GM18507 (cell line): ENCODE measurements at places on chromosomes 3 and 15.

DNA sequence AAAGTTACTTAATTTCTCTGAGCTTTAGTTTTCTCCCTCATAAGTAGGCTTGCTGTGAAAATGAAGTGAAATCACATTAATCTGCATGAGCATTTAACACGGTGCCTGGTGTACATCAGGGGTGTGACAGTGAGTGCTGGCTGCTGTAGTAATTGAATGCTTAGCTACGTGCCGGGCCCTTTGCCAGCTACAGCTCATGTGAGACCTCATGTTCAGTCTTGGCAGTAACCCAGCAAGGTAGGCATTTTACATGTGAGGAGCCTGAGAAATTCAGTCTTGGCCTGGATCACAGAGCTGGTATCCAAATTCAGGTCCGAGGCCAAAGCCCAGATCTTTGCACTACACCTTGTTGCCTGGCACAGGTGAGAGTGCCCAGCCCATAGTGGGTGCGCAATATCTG is 9.1 kb downstream of the GHRL start:
- DNase-seq: no peak

DNA sequence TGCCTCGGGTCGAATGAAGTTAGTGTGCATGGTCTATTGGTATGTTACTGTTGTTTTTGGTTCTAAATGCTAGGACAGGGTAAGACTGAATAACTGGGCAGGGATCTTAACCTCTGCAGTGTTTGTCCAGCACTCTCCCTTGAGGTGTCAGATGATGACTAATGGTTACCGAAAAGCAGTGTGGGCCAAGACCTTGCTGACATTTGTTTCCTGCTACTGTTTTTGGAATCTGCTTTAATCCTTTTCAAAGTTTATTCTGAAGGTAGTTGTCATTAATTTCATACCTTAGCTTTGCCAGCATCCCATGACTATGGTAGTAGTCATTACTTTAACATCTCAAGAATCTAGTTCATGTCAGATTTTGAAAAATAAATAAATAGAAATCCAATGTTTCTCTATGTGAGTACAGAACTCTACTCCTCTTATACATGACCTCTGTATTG is 117.0 kb downstream of the P3H2 start:
- no peak for DNase-seq

DNA sequence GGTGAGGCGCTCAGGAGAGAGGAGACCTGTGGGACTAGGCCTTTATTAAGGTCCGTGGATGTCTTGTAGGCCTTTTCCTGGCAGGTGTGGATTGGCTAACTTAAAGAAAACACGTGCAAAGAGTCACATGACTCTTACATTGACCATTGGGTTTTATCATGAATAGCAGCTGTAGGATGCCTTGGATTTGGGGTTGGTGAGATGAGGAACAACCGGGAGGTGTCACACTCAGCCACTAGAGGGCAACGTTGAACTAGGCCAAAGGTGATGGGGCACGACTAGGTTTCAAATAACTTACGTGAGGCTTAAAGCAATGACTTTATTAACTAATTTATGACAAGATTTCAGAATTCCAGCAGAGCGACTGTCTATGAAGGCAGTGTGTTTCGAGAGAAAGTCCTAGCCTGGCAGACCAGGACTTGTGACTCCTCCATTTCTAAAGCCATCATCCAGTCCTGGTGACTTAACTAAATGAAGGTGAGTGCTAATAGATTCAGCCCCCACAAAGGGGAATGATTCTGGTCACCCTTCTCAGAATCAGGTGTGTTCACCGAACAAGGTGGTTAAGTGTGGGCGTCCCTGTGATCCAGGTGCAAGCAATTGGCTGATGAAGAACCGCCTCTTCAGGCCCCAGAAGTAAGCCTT is 345.6 kb downstream of the MCTP2 start:
- DNase-seq: no peak

DNA sequence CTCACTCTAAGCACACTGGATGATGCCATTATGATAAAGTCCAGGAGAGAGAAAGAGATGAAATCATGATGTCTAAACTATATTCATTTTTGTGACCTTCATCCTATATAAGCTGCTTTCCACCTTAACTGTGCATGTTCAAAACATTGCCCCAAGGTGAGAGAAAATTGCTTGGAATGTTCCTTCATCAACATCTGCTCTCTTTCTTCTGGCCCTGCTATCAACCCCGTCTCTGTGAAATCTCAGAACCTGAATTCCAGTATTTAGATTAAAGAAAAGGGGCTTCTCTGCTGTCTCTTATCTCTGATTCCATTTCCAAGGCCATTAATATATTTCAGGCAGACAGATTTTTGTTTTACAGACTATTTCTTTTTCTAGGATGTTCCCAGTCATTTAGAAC is 47.3 kb upstream of the PHLDB2 start:
- no peak for DNase-seq

DNA sequence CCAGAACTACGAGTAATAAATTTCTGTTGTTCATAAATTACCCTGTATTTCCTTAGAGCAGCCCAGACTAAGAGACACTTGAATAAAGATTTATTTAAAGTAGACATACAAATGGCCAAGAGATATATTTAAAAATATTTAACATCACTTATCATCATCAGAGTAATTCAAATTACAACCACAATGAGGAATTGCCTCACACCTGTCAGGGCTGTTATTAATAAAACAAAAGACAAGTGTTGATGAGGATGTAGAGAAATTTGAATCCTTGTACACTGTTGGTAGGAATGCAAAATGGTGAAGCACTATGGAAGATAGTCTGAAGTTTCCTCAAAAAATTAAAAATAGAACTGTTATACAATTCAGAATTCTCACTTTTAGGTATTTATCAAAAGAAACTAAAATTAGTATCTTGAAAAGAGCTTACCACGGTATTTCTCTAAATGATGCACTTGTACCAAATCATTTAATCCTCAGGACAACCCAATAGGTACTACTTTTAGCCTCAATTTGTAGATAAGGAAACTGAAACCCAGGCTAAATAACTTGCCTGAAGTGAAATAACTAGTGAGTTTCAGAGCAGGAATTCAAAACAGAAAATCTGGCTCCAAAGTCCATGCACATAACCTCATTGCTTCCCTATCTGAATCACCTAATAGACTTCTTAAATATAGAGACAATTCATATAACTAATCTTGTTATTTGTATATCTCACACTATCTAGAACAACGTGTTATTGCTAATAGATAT is 69.4 kb downstream of the ZBTB20 start:
- no peak for DNase-seq

DNA sequence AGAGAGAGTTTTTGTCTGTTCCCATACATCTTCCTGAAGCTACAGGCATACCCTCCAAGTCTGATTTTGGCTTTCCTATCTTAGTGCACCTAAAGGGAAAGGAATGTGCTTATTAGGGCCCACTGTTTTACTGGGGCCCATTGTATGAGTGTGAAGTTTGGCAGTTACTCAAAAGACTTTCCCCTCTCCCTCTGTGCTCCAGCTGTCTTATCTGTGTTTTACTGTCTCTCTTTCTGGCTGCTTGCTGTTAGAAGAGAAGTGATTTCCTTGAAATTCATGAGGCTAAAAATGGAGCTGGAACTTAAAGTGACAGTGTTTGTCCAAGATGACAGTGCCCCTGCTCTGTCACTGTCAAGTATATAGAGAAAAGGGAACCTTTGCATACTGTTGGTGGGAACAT is 436.2 kb downstream of the OCA2 start:
- DNase-seq: no peak

GRCh38 chr3:52208556-52208955 is 10.6 kb downstream of the ALAS1 start:
- no peak for DNase-seq

- no peak for DNase-seq
Measured at GRCh38 chr15:101810876-101811275, 1.1 kb upstream of the OR4F15 start.

- DNase-seq: no peak
Measured at GRCh38 chr3:43162230-43163084, 56.6 kb upstream of the POMGNT2 start.

DNA sequence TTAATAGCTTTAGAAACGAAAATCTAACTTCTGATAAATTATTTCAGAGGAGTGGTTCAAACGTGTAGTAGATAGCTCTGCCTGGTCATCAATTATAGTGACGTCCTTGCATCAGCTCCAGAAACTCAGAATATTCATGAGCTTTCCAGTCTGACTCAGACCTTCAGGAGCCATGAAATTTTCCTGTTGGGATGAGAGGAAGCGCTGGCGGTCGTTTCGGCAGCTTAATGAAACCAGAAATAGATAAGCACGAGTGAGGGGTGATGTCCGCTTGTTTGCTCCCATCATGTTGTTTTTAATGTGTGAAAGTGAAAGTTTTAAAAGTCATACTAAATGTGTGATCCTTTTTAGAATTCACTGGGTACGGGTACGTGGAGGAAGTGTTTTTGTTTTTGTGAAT is 141.1 kb downstream of the PGPEP1L start:
- DNase-seq: no peak

DNA sequence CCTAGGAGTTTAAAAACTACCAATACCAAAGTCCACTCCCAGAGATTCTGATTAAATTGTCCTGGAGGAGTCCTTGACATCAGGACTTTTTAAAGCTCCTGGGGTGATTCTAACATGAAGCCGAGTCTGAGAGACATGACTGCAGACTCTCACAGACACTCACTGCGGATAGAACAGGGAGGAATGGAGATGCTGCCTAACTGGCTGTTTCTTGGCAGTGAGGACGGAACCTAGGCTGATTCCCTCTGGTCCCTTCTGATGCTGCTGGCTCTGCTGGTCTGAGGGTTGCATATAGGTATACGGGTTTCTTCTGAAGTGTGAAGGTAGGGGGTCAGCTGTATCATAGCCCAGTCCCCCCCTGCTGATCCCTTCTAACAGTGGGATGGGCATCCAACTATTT is 1.3 kb upstream of the HRG start:
- no peak for DNase-seq

DNA sequence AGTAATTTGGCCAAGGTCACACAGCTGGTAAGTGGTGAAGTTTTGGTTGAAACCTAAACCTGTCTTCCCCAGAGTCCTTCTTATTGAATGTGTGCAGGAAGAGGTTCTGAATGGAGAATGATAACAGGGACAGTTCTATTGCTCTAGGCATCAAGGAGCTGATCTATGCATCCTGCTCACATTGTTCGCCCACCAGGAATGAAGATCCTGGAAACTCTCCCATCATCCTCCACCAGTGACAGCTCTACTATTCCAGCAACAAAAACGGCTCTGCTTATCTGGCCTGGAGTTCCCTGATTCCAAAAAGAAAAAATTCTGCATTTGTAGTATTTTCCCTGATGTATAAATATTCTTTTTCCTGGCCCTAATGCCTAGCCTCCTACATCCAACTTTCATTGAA is 16.4 kb upstream of the TNFAIP8L3 start:
- no peak for DNase-seq

DNA sequence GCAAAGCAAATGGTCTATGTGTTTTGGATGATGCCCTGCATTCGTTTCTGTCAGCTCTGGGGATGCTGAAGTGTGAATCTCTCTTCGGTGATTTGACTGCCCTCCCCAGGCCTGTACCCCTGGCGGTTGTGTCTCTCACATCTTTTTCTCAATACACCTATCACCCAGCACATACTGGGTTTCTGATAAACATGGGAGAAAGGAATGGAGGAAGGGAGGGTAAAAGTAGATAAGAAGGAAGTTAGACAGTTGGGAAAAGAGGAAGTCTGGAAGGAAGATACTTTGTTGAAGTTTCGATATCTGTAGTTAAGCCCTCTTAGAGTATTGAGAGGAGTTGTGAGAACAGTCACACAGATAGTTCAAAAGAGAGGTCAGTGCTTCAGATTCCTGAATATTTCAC is 35.8 kb upstream of the LRTM1 start:
- no peak for DNase-seq

DNA sequence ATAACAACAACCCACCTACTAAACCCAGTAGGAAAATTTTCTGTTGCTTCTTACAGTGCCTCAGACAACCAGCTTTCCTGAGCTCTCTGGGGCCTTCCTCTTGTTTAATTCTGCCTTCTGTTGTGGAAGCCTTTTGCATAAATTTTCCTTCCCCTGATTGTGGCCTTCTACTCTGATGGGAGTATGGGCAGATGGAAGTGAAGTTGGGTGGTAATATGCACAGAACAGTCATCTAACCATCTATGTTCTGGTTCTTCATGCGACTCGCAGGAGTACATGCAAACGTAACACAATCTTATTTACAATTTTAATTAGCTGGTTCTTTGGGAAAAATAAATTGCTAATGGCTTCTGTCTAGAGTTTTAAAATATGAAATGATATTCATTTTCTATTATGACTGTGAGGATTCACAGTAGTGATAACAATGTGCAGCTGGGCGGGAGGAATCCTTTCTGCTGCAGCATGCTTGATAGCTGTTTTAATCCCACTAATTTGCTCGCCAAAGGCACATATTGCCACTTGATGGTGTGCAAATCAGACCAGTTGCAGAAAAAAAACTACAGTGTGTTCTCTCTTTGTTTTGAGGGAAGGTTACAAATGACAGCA is 311.5 kb upstream of the ROPN1 start:
- no peak for DNase-seq

DNA sequence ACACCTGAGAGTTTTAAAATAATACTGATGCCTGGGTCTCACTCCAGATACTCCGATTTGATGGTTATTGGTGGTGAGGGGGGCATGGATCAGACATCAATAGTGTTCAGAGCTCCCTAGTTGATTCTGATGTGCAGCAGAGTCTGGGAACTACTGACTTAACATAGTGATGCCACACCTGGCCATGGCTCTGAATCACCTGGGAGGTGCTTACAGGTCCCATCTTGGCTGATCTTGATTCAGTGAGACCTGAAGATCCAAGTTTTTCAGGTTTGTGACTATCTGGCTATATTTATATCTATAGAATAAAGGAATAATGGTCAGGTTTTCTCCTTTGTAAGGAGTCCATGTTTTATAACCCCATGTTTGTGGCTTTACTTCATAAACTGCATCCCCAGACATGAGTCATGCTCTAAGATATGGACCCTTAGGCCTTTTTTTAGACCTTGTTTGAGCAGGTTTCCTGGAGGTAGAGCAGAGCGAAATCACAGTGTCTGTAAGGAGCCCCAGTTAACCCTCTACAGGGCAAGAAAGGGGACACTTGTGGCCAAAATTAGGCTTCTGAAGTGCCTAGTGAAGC is 101.4 kb downstream of the LARS2 start:
- no peak for DNase-seq

DNA sequence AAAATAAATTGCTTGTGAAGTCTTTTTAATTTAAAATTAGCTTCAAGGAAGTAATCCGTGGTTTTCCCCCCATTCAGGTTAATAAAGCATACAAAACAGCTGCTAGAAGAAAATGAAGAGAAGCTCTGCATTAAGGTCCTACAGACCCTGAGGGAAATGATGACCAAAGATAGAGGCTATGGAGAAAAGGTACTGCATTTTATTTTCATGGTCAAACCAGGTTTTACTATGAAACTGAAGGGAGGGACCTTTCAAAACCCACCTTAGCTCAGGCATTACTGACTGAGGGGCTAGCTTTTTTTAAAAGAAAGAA is 218.5 kb downstream of the ITPR1 start:
- no peak for DNase-seq

- DNase-seq: no peak
Measured at GRCh38 chr3:50708620-50709019, 33.9 kb downstream of the DOCK3 start.

DNA sequence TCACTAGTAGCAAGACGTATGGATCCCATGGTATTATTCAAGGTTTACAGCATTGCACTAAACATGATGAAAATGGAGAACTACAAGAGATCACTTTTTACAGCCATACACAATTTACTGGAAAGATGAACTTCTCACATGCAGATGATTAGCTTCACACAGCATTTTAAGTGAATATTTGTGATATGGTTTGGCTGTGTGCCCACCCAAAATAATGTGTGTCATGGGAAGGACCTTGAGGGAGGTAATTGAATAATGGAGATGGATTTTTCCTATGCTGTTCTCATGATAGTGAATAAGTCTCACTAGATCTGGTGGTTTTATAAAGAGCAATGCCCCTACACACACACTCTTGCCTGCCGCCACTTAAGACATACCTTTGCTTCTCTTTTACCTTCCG is 662.0 kb upstream of the CCDC54 start:
- no peak for DNase-seq
